ENCODE measurements at places on chromosomes 7 and 10.

- DNase-seq = no peak
Observed at GRCh38 chr10:75852851-75853484, 421.5 kb downstream of the LRMDA start.

DNA sequence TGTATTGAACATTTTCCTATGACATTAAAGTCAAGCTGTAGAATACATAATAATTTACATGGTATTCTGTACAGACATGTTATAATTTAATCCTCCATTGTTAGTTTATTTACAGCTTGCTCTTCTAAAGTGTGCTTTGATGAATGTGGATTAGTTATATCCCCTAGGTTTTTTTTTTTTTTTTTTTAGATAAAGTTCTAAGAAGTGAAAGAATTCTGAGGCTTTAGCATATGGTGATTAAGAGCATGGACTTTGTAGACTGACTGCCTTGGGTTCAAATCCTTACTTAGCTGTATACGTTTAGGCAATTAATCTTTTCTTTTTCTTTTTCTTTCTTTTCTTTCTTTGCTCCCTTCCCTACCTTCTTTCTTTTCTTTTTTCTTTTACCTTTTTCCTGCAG is 44.9 kb downstream of the MKLN1 start:
- no peak for DNase-seq

- DNase-seq = no peak
Observed at GRCh38 chr7:25617214-25617613, 388.9 kb upstream of the NPVF start.

DNA sequence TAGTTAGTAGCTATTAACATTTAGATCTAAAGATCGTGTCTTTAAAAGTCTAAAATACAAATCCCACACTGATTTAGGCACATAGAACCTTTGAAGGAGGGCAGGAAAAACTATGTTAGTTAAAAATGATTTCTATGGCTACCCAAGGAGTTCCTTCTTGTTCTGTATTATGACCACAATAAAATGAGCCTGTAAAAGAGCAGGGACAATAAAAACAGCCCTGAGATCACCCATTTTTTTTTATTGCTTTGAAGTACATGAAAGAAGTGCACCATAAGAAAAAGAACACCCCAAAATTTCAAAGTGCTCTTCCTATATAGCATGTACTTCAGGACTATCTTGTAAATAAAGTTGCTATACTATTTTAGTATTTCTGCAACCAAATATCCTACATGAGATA is 29.8 kb downstream of the RTKN2 start:
- DNase-seq = no peak

- no peak for DNase-seq
Observed at GRCh38 chr10:113347508-113347907, 205.3 kb upstream of the HABP2 start.

- no peak for DNase-seq
Observed at GRCh38 chr7:28083164-28083997, 97.2 kb downstream of the JAZF1 start.

- DNase-seq = no peak
Observed at GRCh38 chr10:115979576-115979975, 293.4 kb downstream of the GFRA1 start.

DNA sequence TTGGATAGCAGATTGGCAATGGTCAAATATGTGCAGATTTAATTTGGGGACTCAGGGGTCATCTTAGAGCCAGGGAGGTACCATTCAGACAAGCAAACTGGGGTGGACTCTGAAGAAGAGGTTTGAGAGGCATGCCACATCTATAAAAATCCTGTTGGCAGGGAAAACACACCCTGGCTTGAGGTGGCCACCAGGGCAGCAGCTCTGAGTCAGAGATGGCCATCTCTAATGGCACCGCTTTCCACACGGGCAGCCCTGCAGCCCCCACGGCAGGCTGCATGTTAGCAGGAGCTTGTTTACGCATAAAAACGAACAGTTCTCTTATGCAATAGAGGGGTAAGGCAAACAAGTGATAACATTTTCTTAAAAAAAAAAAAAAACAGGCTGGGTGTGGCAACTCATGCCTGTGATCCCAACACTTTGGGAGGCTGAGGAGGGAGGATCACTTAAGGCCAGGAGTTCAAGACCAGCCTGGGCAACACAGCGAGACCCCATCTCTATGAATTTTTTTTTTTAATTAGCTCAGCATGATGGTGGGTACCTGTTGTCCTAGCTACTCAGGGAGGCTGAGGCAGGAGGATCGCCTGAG is 14.9 kb downstream of the DLG5 start:
- DNase-seq = no peak

- no peak for DNase-seq
Observed at GRCh38 chr7:101532400-101533102, 96.5 kb downstream of the MYL10 start.

- no peak for DNase-seq
Observed at GRCh38 chr7:118129041-118129795, 54.7 kb upstream of the LSM8 start.

DNA sequence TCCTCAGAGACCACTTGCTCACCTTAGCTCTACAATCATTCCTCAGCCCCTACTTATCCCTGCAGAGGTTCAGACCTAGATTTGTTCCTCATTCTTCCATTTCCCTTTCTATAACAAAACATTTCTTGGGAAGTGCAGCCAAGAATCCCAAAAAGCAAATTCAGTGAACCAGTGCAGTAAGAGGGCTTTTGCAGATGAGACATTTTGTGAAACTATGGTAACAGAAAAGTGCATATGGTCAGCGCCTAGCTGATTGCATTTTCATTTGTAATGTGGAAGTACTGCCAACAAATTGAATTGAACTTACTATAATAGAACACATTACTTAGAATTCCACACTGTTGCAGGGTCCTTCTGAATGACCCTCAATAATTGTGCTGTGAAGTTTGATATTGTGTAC is 18.6 kb downstream of the AGMO start:
- DNase-seq = no peak

- DNase-seq = no peak
Observed at GRCh38 chr7:98647326-98647725, 30.2 kb downstream of the NPTX2 start.

DNA sequence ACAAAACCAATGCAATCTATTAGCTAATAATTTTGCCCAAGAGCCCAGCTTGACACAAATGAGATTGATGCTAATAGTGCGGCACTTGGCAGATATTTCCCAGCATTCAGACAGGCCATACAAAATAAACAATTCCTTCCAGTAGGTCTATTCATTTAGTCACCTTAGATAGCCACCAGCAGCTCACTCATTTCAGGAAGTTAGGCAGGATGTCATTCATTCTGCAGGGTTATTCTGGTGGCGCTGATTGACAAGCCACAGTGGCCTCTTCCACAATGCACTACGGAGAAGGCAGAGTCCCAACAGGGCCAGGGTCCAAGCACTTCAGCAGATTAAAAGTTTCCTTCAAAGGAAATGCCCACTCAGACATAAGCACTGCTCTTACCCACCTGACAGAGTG is 55.8 kb downstream of the PIK3AP1 start:
- DNase-seq = no peak

GRCh38 chr10:49230004-49230403 is 41.8 kb upstream of the TMEM273 start:
- DNase-seq = no peak

DNA sequence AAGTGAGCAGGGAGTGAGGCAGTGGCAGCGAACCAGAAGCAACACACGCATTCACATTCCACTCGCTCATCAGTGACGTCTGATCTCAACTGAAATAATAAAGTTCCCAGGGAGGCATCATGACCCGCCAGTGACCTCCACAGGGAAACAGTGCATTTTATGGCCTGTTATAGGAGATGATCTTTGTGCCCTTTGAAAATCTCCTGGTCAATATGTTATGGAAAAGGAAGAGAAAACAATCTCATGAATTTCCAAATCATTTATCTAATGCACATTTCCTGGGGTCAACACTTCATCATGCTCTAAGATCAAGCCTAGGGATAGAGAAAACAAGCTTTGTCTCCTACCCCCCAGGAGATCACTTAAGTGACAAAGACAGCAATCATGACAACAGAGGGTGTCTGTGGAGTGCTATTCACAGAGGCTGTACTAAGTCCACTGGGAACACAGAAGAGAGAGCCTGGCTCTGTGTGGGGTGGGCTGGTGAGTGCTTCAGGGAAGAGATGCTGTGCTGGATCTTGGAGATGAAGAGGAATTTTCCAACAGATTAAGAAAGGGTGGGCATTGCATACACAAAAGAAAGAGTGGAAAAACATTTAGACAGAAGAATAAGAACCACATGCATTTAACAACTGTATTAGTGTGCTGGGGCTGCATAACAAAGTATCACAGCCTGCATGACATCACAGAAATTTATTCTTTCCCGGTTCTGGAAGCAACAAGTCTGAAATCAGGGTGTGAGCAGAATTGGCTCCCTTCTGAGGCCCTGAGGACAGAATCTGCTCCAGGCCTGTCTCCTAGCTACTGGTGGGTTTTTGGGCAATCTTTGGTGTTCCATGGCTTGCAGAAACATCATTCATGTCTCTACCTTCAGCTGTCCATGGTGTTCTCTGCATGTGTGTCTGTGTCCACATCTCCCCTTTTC is 613.9 kb upstream of the IGFBP3 start:
- DNase-seq = no peak
